ENCODE measurements at places on chromosomes 5 and 9.

DNA sequence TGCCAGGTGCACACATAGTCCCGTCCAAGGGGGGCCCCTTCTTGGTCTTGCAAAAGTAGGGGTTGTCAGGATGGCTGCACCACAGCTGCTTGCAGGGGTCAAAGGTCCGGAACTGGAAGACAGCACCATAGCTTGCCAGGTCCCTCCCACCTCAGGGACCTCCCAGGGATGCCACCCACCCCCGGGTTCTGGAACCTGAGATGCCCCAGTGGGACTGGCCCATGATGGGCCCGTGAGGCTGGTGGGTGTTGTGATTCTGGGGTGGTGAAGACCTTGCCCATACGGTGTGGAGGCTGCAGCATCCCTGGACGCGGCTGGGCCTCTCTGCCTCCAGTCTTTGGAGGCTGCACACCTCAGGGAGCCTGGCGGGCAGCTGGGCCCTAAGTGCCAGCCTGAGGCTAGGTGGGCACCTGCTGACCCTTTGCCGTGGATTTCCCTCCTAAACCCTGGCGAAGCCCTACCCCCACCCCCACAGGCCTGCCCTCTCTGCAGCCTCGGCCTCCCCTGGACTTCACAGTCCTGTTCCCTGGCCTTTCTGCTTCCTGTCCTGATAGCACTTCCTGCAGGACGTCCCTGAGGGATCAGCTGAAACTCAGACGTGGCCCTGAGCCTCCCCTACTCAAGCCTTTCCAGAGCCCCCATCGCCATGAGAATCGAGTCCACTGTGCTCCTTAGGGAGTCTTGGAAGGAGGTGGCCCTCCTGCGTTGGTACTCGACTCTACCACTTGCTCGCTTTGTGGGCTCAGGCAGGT is 92.1 kb downstream of the ZNF354C start:
- no peak for DNase-seq

DNA sequence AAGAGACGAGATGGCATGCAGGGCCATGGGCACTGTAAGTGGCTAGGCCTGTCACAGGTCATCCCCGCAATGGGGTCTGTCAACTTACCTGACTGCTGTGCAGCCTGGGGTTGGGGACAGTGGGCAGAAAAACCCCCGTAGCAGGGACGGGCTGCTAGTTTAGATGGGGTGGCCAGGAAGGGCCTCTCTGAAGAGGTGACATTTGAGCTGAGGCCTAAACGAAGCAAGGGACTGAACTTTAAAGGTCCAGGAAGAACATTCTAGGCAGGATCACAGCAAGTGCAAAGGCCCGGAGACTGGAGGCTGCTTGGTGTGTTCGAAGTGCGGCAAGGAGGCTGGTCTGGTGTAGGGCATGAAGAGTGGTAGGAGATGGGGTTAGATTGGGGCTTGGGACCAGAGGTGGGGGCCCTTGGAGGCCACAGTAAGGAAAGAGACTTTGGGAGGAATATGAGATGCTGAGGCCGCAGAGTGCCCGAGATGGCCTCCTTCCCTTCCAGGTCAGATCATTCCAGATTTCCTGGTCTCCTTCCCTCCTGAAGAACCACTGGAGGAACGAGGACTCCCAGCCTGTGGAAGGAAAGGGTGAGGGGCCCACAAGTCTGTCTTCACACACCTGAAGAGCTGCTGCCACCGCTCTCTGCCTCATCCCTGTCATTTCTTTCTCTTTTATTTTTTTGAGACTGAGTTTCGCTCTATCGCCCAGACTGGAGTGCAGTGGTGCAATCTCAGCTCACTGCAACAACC is 37.9 kb upstream of the SH3PXD2B start:
- DNase-seq, result no peak

GRCh38 chr5:52798938-52799337 is 11.2 kb downstream of the ITGA1 start:
- DNase-seq, result no peak

GRCh38 chr5:94911276-94911675 is 292.8 kb downstream of the SLF1 start:
- DNase-seq, result no peak

DNA sequence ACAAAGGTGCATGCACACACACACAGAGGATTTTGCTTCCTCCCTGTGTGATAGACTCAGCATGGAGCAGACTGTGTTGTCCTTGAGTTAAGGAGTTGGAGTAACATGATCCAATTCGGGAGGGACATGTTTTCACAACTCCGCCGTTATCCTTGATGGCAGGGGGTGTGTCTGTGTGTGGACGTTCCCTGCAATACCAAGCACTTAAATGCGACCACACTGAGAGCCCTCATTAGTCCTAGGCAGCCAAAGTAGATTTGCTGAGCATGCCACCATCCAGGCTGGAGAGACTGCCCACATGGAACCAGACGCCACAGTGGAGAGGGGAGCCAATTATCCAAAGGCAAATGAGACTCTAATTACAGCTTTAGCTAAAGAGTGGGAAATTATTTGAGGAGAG is 140.1 kb downstream of the DOCK2 start:
- no peak for DNase-seq

GRCh38 chr9:133787754-133788025 is 49.5 kb upstream of the SARDH start:
- no peak for DNase-seq

DNA sequence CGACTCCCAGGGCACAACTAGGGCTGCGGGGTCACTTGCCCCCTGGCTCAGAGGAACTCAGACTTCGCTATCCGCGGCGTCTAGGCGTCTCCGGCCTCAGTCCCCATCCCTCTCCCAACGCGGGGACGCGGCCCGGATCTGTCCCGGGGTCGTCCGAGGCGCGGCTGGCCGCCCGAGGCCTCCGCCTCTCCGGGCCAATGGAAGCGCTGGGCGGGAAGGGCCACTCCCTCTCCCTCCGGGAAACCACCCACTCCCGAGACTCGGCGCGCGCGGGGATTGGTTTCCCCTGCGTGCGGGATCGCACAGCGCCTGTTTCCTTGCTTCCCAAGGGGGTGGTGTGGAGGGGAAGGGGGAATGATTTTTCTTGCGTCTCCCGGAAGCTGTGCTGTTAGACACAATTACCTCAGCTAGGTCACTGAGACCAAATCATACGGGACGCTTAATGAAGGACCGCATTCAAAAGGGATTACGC is 38.3 kb downstream of the NR2F1 start:
- no peak for DNase-seq

GRCh38 chr5:8908055-8908683 is 637.7 kb downstream of the SEMA5A start:
- no peak for DNase-seq

- DNase-seq, result no peak
These were observed 1281.2 kb upstream of the NUDT12 start for GRCh38 chr5:104843822-104844221.

DNA sequence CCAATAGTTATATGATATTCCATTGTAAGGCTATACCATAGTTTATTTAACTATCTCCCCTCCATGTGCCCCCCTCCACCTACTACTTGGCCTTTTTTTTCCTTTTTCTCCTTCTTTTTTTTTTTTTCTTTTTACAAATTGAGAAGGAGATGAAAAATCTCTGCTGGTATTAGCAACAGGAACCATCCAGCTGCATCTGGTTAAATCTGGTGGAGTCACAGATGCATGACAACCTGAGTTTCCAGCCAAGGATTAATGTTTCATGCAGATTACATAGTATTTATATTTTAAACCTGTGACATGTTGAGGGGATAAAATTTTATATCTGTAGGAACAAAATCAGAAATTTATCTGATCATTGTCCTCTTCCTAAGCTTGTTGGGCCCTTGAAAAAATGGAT is 128.5 kb upstream of the IQGAP2 start:
- DNase-seq, result no peak

GRCh38 chr9:116390303-116391228 is 237.0 kb downstream of the PAPPA start:
- DNase-seq, result no peak

DNA sequence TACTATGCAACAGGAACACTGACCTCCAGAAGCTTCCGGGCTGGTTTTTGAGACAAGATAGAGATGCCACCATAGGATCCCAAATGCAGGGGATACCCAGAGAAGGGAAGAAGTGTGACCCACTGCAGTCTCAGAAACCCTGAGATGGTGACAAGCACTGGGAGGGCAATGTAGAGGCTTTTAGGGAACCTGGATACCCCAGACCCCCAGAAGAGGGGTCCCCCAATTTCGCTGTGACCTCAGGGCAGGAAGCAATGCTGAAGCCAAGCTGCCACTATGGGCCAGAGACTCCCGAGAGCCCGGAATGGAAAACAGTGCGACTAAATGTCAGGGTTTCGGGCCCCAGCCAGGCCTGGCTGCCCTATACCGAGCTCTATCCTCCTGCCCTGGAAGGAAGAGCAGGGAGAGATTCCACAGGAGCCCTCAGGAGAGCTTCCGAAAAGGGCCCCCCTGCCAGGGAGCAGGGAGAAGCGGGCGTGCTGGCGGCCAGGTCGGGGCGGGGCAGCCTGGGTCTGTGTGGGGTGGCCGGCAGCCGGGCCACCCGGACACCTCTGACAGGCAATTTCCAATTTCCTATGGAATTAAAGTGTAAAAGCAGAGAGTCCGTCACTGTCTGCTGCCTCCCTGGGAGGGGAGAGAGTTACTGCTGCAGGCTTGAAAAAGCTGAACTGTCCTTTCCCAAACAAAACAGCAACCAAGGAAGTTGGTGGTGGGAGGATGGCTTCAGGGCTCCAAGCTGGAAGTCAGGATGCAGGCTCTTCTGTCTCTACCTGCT is 154.2 kb downstream of the FGF18 start:
- no peak for DNase-seq

GRCh38 chr5:87151547-87151946 is 116.1 kb upstream of the RASA1 start:
- no peak for DNase-seq

Data from central memory CD4-positive, alpha-beta T cell (primary cell).